H9 (cell line): ENCODE measurements at places on chromosomes 3 and 15. TPM values are rescaled to one million over a fixed set of nuclear protein-coding genes. Genes with fewer than 3 reads are reported as not detected.

DNA sequence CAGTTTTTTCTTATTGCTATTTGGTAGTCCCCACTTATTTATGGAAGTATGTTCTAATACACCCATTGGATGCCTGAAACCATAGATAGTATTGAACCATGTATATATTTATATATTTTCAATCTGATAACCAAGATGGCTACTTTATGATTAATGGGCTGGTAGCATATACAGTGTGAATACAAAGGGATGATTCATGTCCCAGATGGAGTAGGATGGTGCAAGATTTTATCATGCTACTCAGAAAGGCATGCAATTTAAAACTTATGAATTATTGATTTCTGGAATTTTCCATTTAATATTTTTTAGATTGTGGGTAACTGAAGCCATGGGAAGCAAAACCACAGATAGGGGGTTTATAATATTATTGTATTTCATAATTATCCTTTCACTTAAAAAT, 35.2 kb downstream of the AP4E1 start:
- no peak for DNase-seq

- no peak for DNase-seq
Observed at GRCh38 chr15:80614711-80615360, 80.3 kb upstream of the ABHD17C start.

DNA sequence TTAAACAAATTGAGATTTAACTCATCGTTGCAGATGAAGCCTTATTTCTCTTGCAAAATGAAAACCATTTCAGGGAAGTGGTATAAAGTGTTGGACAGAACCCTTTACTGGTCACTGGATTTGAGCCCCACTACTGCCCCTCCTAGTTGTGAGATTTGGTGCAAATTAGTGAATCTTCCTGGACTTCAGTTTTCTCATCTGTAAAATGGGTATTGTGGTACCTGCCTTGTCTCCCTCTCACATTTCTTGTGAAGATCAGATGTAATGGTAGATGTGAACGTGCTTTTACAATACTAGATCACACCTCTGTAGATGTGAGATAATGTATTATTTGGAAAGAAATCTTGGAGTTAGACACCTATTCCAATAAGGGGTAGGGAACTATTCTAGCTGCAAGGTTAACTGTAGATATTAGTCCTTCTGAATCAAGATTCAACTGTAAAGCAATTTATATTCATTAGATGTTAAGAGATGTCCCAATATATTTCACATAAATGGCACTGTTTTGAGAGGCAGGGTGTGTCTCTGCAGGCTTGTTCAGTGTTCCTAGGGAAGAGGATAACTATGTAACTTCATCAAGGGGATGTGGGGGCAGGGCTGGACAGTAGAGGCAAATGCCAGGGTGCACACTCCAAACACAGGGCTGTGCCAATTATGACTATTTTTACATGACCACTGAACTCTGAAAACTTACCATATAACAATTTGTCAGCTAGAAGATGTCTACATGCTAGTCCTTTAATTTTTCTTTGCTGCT, 112.4 kb upstream of the PFN2 start:
- no peak for DNase-seq

DNA sequence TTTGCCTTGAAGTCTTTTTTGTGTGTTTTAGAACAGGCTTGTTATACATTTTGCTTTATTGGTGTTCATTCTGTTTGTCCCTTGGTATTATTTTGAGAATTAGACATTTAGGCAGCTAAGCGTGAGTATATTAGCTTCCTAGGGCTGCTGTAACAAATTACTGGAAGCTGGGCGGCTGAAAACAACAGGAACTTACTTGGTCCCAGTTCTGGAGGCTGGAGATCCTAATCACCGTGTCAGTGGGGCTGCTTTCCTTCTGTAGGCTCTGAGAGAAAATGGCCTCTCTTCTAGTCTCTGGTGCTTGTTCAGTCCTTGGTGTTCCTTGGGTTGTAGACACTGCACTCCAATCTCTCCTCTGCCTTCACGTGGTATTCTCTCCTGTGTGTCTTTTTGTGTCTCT, 142.3 kb downstream of the KLHL25 start:
- DNase-seq, result no peak

DNA sequence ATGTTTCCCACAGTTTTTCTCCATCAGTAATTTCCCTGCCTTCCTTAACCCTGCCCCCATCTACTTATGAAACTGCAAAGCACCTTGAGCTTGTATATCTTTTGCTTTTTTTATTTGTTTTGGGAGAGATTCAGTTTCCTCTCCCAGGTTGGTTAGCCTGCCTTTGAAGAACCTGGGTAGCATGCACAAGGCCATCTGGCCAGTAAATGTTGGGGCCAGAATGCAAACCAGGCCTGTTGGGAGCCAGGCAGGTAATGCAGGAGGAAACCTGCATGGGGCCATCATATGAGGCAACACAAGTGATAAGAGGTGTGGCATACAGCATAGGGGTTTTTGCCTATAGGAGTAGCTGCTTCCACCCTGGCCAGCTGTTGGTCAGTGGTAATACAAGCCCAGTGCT, 17.7 kb downstream of the SYNPR start:
- DNase-seq, result no peak

GRCh38 chr15:50977162-50977561, 68.7 kb downstream of the AP4E1 start:
- no peak for DNase-seq

RARRES1 gene
- total RNA-seq, result 0.72 and 0.81 TPM in 2 replicates

ANKRD28 gene
- total RNA-seq, result 53.8 and 59.0 TPM in 2 replicates

CTXN2 gene
- total RNA-seq, result 0.11 TPM in 2 replicates
